Vein endothelial cell (primary cell): ENCODE measurements at places on chromosomes 12 and 14. TPM values are rescaled to one million over a fixed set of nuclear protein-coding genes. Genes with fewer than 3 reads are reported as not detected.

The CLEC9A gene
- not detected in 2 replicates for total RNA-seq

The REC8 gene
- 1.3 and 4.1 TPM in 2 replicates for total RNA-seq

The CMKLR1 gene
- total RNA-seq: under 0.01 and 0.10 TPM in 2 replicates

The HOTAIR gene
- total RNA-seq: under 0.01 TPM in 1 of 2 replicates, not detected in the other

The NELL2 gene
- not detected in 2 replicates for total RNA-seq

The ADSS1 gene
- 1.4 and 2.3 TPM in 2 replicates for total RNA-seq

The RFLNA gene
- 0.76 and 2.6 TPM in 2 replicates for total RNA-seq

The CD69 gene
- 1.3 and 1.8 TPM in 2 replicates for total RNA-seq

The PIWIL1 gene
- not detected in 2 replicates for total RNA-seq

The CPNE8 gene
- total RNA-seq: 12.4 and 29.2 TPM in 2 replicates

The DLK1 gene
- total RNA-seq: not detected in 2 replicates

The CMTM5 gene
- total RNA-seq: not detected in 2 replicates

The FRMD6 gene
- 192 and 202 TPM in 2 replicates for total RNA-seq

The SRRM4 gene
- total RNA-seq: not detected in 2 replicates

The GNPNAT1 gene
- 27.8 and 59.7 TPM in 2 replicates for total RNA-seq

The TAS2R42 gene
- total RNA-seq: not detected in 2 replicates

The DDN gene
- 0.19 and 0.65 TPM in 2 replicates for total RNA-seq

The TSPAN19 gene
- not detected in 2 replicates for total RNA-seq

The BATF gene
- total RNA-seq: 2.5 and 2.9 TPM in 2 replicates

The MANSC4 gene
- total RNA-seq: 0.33 TPM in 1 of 2 replicates, not detected in the other

The FAR2 gene
- 66.6 and 72.5 TPM in 2 replicates for total RNA-seq

The ARID2 gene
- total RNA-seq: 25.5 and 26.3 TPM in 2 replicates

The CLSTN3 gene
- 22.8 and 30.4 TPM in 2 replicates for total RNA-seq

The TNS2 gene
- total RNA-seq: 50.4 and 54.2 TPM in 2 replicates

The TTC6 gene
- 0.19 and 0.33 TPM in 2 replicates for total RNA-seq

The KRT77 gene
- total RNA-seq: not detected in 2 replicates

The C12orf50 gene
- not detected in 2 replicates for total RNA-seq

The SLC6A15 gene
- total RNA-seq: 1.4 and 2.3 TPM in 2 replicates

The MYO1H gene
- not detected in 2 replicates for total RNA-seq

The CACNA1C gene
- 0.86 and 0.98 TPM in 2 replicates for total RNA-seq

The LGMN gene
- 60.1 and 67.0 TPM in 2 replicates for total RNA-seq

The RITA1 gene
- total RNA-seq: 24.8 and 25.5 TPM in 2 replicates

The SLC17A8 gene
- not detected in 2 replicates for total RNA-seq

The CAPZA3 gene
- not detected in 2 replicates for total RNA-seq

The SMIM41 gene
- 0.19 TPM in 1 of 2 replicates, not detected in the other for total RNA-seq

The RIMBP2 gene
- not detected in 2 replicates for total RNA-seq

The LRRC10 gene
- total RNA-seq: not detected in 2 replicates

The PIP4P1 gene
- total RNA-seq: 25.8 and 26.1 TPM in 2 replicates

The OR4E2 gene
- not detected in 2 replicates for total RNA-seq

The MYH6 gene
- not detected in 2 replicates for total RNA-seq

The TPPP2 gene
- total RNA-seq: not detected in 2 replicates

The GDF3 gene
- total RNA-seq: 0.96 and 1.6 TPM in 2 replicates

The GRIP1 gene
- under 0.01 and 0.10 TPM in 2 replicates for total RNA-seq
